ENCODE measurements at places on chromosomes 16 and 17.

- DNase-seq: no peak
Observed at GRCh38 chr17:77869041-77869599, 89.4 kb upstream of the TNRC6C start.

- no peak for DNase-seq
Observed at GRCh38 chr17:18362698-18363100, 651 bp downstream of the SHMT1 start.

- DNase-seq: no peak
Observed at GRCh38 chr16:14658063-14658462, 25.3 kb downstream of the BFAR start.

GRCh38 chr16:79276501-79276900, 324.0 kb downstream of the MAF start:
- DNase-seq: no peak

DNA sequence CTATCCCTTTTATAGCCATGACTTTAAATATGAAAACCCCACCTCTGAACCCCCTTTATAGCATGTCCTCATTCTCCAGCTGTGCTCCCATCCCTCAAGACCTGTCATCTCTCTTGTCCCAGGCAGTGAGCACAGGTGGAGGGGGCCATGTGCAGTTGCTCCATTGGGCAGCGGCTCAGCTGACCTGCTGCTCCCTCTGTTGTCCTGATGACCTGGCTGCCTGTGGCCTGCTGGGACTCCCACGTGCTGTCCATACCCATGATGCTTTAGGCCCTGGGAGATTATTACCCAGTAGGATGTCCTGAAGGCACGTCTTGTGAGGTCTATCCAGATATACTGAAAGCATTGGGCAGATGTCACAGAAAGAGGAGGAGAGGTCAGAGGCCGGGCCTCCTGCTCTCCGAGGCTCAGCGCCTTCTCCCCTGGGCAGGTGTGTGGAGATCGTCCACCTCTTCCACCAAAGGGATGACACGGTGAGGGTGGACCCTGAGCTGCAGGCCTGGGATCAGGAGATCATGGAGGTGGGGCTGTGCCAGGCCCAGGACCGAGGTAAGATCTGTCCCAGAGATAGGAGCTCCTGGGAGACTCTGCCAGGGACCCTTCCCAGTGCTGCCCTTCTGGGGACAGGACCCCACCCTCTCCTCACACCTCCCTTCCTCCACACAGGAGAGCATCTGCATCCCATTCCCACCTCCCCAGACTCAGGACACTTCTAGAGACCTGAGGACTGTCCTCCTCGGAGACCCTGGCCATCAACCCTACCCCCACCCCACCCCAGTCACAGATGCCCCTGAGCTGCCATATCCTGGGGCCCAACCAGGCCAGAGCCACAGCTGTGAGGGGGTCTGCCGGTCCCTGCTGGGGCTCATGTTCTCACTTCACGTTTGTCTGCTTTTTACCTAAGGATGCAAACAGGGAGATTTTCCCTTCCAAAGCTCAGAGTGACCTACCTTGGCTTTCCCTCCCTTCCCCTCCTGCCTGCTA, 58.0 kb downstream of the GOSR1 start:
- no peak for DNase-seq

- DNase-seq: no peak
Observed at GRCh38 chr17:57972151-57972550, 15.9 kb downstream of the VEZF1 start.

- no peak for DNase-seq
Observed at GRCh38 chr16:87792205-87792565, 26.4 kb upstream of the KLHDC4 start.

GRCh38 chr17:49597928-49598655, 22.4 kb downstream of the NXPH3 start:
- DNase-seq: no peak
